ENCODE measurements at places on chromosomes 11 and 22.
A peak's percentile ranks its signal among the peaks of the same experiment; 100 is the strongest.

DNA sequence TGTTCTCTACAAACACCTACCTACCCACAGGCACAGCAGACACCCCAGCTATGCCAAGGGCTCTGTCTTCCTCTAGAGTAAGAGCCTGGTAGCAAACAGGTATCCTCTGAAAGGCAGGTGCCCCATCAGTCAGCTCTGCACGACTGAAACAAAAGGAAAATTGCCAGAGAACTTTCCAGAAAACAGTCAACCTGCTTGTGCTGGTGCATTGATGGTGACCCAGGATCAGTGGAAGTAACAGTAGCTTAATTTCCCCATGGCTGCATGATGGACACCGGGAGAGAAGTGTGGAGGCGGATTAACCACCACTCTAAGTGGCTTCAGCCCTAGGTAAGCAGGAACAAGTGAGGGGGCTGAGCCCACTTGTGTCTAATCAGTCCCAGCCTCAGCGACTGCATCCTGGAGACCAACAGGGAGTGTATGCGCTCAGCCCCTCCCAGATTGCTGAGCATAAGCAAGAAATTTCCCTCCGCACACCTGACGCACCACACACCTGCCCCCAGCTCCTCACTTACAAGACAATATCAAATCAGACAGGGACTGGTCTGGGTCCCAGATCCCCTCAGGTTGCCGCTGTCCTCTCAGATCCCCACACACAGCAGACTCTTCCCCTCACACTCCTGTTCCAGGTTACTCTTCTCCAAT lies 70.7 kb upstream of the IGLL5 start:
- DNase-seq = no peak

DNA sequence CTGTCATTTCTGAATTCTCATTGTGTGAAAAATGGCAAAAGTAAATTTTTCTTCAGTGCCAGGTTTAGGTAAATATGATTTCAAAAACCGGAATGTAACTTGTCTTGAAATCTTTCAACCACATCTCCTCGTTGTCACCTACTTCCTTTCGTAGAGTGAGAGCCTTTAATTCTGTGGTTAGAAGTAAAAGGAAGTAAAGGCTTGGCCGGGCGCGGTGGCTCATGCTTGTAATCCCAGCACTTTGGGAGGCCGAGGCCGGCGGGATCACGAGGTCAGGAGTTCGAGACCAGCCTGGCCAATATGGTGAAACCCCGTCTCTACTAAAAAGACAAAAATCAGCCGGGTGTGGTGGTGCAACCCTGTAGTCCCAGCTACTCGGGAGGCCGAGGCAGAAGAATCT lies 29.8 kb downstream of the SGSM3 start:
- no peak for DNase-seq

- no peak for DNase-seq
These were observed 25.4 kb downstream of the PDGFB start for GRCh38 chr22:39219071-39220039.

- DNase-seq = no peak
These were observed 94.3 kb upstream of the BMAL1 start for GRCh38 chr11:13183094-13183825.

GRCh38 chr11:133749841-133750240 lies 95.5 kb downstream of the SPATA19 start:
- DNase-seq = no peak

DNA sequence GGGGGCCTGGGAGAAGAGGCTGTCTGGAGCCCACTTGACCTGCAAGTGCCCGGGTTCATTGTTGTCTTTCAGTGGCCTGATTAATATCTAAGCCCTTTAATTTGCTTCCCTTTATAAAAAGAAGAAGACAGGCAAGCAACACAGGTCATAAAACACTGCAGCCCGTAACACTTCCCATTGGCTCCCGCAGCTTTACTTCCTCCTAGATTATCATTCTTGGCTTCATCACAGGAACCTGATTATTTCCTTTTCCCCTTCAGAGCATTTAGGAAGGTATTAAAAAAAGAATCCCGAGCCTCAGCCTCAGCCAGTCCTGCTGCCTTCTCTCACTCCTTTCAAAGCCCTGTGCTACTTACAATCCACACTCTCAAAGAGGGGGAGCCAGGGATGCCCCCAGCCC lies 183.2 kb downstream of the GRIK4 start:
- DNase-seq = no peak

- no peak for DNase-seq
These were observed 61.1 kb upstream of the CD44 start for GRCh38 chr11:35077709-35078469.

GRCh38 chr11:69867076-69868005 lies 48.1 kb upstream of the FGF3 start:
- no peak for DNase-seq

DNA sequence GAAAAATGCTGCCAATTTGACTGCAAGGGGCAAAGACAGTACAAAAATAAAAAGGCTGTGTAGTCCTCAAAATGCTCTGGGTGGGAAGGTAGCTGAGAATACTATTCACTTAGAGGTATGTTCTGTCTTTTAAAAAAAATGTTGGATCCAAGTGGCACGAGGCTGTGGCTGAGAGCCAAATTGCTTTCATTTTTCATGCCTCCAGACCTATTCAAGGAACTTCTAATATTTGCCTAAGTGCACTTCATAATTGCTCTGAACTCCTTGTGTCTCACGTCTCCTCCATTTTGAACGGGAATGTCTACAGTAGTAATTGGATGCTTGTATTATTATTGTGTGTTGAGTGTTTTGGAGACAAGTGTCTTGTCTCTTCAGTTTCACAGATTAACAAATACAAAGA lies 19.1 kb upstream of the SLC22A25 start:
- DNase-seq = no peak

- DNase-seq = no peak
These were observed 66.3 kb upstream of the CHRM4 start for GRCh38 chr11:46457659-46458424.

DNA sequence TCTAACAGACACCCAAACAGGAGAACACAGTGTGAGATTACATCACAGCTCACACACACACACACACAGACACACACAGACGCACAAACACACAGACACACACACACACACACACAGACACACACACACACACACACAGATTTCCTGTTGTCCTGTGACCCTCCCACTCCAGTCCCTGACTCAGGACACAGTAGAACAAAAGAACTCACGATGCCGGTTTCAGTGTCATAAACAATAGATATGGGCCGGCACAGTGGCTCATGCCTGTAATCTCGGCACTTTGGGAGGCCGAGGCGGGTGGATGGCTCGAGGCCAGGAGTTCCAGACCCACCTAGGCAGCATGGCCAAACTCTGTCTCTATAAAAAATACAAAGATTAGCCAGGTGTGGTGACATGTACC lies 13.8 kb upstream of the KAT5 start:
- DNase-seq = no peak

GRCh38 chr22:37079668-37080171 lies 28.2 kb downstream of the KCTD17 start:
- DNase-seq = peak; percentile 53

- no peak for DNase-seq
These were observed 59.0 kb upstream of the SHANK2 start for GRCh38 chr11:71311176-71311925.

GRCh38 chr11:59559886-59560285 lies 48.5 kb downstream of the OR4D9 start:
- no peak for DNase-seq

DNA sequence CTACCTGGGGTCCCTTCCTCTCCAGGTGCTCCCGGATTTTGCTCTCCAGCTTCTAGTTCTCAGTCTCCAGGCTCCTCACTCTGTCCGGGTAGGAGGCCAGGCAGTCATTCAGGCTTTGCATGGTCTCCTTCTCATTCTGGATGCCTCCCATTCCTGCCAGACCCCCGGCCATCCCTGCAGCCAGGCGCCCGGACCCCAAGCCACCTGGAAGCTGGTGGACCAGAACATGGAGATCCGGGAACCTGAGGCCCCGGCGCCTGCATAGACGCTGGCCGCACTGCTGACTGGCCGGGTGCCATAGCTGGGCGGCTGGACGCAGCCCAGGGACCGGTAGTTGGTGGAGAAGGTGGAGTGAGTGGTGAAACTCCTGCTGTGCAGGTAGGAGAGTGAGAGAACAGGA lies 8.0 kb upstream of the OR52L1 start:
- DNase-seq = no peak

- no peak for DNase-seq
These were observed at the start of gene PGR for GRCh38 chr11:101129203-101129943. Gene PGR, minus strand, starts transcription at chr11:101129813. Its CDS starts 743 bp downstream, at chr11:101129070.

GRCh38 chr22:31055117-31055634 lies 25.9 kb upstream of the SMTN start:
- DNase-seq = no peak

DNA sequence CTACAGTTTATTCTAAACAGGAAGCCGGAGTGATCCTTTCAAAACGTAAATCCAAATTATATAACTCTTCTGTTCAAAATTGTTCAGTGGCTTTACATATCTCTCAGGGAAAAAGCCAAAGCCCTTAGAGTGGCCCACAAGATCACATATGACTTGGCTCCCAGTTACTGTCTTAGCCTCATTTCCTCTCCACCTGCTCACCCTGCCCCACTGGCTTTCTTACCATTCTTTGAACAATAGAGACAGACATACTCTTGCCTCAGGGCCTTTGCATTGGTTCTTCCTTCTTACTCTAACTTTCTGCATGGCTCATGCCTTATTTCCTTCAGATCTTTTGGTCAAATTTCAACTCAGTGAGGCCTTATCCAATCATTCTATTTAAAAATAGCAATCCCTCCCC lies 52.1 kb downstream of the STIM1 start:
- DNase-seq = no peak

- DNase-seq = no peak
These were observed 7.4 kb downstream of the CLNS1A start for GRCh38 chr11:77630157-77630710.

- no peak for DNase-seq
These were observed 135.2 kb downstream of the TTC28 start for GRCh38 chr22:28544431-28544868.

GRCh38 chr11:95252586-95252985 lies 21.6 kb upstream of the SESN3 start:
- no peak for DNase-seq

- DNase-seq = no peak
These were observed 109.6 kb downstream of the STIM1 start for GRCh38 chr11:3964935-3965604.
